Psoas muscle (tissue), 8 donors: ENCODE measurements at places on chromosomes 11 and 22.

- no peak for DNase-seq
Measured at GRCh38 chr11:67648140-67648795, 2.3 kb downstream of the ACY3 start.

DNA sequence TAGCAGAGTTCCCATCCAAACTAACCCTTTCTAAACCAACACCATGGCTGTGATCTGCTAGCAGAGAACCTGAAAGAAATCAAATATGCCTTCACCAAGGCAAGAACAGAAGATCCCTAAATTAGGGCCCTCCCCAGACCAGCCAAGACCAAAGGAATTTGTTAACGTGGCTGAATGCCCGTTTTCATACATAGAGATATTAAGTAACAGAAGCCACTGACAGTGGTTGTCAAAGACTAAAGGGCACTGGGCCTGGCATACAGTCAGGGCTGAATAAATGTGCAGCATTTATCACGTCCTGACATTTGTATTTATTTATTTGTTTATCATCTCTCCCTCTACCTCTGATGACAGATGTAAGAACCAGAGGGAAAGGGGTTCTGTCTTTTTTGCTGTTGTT lies 271.8 kb downstream of the LARGE1 start:
- no peak for DNase-seq

DNA sequence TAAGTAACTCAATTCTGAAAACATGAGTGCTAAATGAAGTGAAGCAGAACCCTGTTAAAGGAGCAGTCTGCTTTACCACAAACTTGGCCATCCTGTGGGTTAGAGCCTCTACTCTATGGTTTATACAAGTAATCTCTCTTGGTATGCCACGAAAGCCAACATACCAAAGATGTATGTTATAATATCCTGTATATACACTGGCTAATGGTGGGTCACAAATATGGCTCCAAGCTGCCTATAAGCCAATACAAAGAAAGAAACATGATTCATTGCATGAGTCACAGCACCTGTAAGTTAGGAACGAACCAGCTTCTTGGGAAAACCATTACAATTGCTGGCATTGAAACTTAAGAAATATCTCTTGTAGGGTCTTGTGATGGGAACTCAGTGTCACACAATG lies 16.1 kb downstream of the XRRA1 start:
- no peak for DNase-seq

DNA sequence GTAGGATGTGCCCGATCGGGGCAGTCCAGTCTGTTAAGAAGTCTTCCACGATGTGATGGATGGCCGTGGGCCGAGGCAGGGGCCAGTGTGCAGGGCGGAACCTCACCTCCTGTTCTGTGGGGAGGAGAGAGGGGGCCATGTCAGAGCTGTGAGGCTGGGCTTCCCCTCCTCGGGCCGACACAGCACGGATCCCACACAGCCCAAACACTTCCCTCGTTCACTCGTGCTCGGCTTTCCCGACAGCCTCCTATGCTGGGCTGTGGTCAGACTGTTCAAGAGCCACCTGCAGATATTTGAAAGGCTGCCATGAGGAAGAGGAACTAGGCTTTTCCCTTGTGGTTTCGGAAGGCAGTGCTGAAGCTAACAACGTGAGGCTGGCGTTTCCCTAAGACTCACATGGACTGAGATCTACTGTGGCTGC lies 12.3 kb upstream of the TXN2 start:
- DNase-seq, result no peak

- DNase-seq, result no peak
Measured at GRCh38 chr11:114221037-114221436, 75.2 kb upstream of the NNMT start.

DNA sequence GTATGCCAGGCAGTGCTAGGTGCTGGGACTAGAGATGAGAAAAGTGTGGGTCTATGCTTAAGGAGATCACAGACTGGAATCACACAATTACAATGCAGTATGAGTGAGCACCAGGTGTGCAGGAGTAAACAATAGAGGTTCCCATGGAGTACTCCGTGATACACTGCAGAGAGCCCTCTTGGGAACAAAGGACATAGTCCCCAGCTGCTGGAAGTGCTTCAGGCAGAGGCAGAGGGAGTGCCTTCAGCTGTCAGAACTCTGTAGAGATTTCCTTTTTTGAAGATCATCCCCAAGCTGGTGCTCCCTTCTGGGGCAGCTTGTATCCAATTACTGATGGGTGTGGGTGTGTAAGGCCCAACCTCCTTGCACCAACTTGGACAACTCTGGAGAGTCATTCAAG lies 143.5 kb upstream of the PLET1 start:
- no peak for DNase-seq

DNA sequence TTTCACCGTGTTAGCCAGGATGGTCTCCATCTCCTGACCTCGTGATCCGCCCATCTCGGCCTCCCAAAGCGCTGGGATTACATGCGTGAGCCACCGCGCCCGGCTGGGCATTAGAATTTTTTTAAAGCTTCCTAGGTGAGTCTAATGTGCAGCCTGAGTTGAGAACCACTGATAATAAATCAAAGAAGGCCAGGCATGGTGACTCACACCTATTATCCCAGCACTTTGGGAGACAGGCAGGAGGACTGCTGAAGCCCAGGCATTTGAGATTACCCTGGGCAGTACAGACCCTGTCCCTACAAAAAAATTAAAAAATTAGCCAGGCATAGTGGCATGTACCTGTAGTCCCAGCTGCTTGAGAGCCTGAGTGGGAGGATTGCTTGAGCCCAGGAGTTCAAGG lies 13.7 kb downstream of the MEI1 start:
- no peak for DNase-seq
